ENCODE measurements at places on chromosomes 5 and 9.

- peak; percentile 45 for DNase-seq
Observed at GRCh38 chr5:131747180-131748105, 49.4 kb downstream of the FNIP1 start.

- no peak for DNase-seq
Observed at GRCh38 chr9:135139366-135139959, 52.0 kb downstream of the OLFM1 start.

- no peak for DNase-seq
Observed at GRCh38 chr5:107602896-107603295, 67.8 kb downstream of the EFNA5 start.

DNA sequence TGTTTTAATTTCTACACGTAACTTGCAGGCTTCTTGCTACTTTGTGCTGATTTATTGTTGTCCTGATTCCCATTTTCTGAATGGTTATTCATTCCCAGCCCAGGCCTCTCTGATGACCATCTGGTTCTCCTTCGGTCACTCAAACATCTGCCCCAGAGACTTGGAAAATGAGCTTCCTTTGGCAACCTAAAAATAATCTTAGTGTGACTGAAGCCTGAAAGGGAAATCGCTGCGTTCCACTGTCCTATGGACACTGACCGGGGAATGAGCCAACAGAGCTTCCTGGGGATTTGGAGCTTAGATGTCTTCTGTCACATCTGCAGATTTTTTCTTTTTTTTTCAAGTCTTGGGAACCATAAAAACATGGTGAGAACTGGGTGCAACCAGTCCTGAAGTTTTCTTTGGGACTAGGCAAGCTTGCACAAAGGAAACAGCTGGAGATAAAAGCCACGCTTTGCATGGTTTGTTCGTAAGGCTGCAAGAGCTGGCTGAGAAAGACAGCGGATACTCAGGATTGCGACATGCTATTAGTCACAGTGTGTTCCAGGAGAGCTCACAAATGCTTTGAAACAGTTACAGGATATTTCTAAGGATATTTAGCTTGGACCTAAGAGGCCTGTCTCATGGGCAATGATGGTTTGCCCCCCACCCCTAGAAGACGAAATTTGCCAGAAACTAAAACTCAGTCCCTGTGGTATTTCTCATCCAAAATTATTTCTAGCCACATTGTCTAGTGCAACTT, 146.2 kb downstream of the GOLPH3 start:
- DNase-seq = peak; percentile 98

DNA sequence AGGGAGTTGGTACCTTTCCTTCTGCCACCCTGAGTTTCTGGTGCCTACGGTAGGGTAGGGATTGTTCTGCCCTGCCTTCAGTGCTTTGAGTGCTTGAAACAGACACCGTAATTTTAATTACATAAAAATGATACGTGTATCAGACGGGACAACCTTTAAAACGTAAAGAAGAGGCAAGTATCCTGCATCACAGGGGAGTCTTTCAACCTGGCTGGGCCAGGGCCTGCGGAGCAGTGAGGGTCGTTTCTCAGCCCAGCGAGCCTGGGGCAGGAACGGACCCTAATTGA, 483 bp upstream of the DAB2IP start:
- no peak for DNase-seq

GRCh38 chr9:125146247-125146646, 2.9 kb upstream of the SCAI start:
- no peak for DNase-seq

GRCh38 chr5:56440871-56441740, 208.0 kb upstream of the ANKRD55 start:
- DNase-seq = peak; percentile 54

- DNase-seq = no peak
Observed at GRCh38 chr9:38195737-38196161, 126.7 kb upstream of the SHB start.

GRCh38 chr5:56346741-56347535, 113.8 kb upstream of the ANKRD55 start:
- DNase-seq = peak; percentile 93

DNA sequence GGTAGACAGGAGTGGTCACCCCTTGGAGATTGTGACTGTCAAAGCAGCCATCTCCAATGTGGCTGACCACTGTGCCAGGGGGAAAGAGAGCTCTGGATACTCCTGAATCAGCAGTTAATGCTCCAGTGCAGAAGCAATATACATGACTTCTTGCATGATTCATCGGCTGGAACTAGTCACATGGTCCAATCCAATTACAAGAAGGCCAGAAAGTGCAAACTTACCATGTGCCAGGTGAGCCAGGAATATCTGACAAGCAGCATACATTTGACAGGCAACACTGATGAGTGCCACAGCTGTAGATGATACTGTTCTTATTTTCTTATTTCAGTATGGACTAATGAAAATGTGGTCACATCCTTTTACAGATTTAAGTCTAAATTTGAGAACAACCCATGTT, 440.0 kb upstream of the MPDZ start:
- DNase-seq = peak; percentile 40

GRCh38 chr9:127258606-127259471, 5.7 kb upstream of the GARNL3 start:
- no peak for DNase-seq

DNA sequence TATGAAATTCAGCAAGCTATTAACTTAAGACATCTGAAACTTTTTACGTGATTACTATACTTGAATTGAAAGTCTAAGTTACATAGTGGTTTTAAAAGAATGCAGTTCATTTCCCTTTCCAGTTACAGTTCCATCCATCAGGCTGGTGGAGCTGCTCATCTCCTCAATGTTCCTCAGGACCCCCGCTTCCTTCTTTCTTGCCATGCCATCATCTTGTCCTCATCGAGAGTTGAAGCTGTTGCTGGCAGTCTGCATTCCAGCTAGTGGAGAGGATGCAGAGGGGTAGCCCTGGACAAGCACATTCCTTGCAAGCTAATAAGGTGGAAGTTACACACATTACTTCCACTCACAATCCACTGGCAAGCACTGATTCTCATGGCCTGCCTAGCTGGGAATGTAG, 8.8 kb upstream of the RNF183 start:
- DNase-seq = peak; percentile 56

DNA sequence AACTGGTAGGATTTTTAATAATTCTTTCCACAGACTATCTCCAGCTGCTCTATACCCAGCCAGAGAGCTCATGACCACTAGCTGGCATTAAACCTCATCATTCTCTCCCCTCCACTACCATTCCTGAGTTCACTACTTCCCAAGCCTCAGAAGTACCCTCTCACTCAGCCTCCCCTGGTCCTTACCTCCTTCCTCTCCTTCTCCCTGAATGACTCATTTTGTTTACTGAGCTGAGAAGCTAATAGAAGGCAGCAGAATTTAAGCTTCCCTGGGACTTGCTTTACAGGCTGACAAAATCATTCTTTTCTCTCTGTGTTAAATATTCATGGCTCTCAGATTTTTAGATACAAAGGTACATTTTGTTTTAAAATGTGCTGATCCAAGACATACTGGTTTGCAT, 305.4 kb downstream of the TLR4 start:
- DNase-seq = no peak

DNA sequence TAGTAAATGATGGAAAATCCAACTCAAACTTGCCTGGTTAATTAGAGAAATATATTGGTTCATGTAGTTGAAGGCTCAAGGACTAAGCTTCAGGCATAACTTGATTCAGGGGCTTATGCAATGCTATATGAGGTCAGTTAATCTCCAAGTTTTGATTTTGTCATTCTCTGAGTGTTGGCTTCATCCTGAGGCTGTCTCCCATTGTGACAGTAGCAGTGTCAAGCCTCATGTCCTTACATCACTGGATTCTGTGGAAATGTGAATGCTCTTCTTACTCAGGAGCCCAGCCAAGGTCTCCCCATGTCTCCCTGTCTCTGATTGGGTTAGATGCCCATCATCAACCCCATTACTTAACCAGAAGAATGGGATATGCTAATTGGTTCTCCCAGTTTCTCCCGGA, 44.4 kb upstream of the SNX2 start:
- no peak for DNase-seq

GRCh38 chr9:93083592-93084470, 12.2 kb upstream of the CARD19 start:
- no peak for DNase-seq

- peak; percentile 60 for DNase-seq
Observed at GRCh38 chr5:170312666-170313065, 15.1 kb upstream of the LCP2 start.

- no peak for DNase-seq
Observed at GRCh38 chr5:143434261-143435209, 31.0 kb upstream of the NR3C1 start.

DNA sequence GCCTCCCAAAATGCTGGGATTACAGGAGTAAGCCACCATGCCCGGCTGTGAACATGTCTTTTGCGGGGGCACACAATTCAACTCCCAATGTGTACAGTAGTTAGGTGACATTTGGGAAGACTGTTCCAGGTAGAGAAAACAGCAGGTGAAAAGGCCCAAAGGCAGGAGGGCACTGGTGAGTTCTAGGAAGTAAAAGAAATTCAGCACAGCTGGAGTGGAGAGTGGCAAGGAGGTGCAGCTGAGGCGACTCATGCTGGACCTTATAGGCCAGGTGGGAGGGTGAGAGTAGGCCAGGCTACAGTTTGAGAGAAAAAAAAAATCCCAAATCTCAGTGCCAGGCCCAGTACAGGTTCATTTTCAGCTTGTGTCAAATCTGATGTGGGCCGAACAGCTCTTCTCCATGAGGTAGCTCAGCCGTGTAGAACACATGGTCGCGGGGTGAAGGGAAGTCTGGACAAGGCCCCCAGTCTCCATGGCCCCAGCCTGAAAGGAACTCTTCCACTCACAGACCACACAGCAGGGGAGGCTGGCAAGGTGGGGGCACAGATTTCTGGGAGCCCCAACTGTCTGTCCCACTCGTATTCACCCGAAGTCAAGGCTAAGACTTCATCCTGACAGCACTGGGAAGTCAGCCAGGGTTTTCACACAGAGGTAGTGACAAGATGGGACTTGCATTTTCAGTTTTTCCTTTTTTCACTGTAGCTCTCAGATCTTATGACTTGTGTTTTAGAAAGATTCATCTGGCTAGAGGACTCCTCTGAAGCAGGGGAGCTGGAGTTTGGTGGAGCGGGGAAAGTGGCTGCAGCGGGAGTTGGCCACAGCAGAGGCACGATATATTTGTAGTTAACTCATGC, 4.5 kb upstream of the HNRNPAB start:
- no peak for DNase-seq

DNA sequence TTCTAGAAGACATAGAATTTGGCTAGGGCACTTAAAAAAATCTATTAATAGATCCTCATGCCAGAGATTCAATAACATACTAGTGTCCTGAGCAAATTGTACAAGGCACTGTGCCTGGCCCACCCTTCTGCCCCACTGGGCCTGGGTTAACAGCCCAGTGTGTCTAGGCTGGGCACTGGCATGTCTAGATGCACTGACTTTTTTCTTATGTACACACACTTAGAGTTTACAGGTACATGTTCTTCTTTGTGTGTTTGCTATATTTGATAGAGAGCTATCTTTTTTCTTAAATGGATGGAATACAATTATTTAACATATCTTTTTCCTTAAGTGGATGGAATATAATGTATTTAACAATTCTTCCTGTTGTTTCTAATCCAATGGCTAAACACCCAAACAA, 241.5 kb downstream of the AUH start:
- DNase-seq = no peak

DNA sequence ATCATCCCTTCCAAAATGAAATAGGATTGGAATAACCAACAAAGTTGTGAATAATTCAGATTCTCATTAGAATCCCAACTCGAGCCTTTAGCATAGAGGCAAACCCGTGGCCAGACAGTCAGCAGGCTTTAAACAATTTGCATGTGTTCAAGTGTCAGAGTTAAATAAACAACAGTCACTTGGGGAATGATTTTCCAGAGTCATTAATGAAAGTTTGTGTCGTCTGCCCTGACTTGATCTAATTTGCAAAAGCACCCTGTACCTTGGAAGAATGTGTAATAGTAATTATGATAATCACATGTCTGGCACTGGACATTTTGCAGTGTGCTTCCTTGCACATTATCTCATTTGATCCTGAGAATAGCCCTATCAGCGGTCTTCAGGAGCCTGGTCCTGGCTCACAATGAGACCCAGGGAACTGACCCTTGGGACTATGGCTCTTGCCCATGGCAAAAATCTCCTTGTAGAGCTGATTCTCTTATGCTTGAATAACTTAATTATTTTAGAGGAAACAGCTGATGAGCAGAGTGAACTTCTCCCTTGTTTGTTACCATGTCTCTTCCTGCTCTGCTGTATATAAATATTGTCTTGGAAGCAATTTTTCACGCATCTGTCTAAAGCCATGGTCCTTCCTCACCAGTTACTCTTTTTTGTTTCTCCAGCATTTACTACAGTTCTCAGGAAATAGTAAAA, 272.7 kb downstream of the NR3C1 start:
- no peak for DNase-seq

DNA sequence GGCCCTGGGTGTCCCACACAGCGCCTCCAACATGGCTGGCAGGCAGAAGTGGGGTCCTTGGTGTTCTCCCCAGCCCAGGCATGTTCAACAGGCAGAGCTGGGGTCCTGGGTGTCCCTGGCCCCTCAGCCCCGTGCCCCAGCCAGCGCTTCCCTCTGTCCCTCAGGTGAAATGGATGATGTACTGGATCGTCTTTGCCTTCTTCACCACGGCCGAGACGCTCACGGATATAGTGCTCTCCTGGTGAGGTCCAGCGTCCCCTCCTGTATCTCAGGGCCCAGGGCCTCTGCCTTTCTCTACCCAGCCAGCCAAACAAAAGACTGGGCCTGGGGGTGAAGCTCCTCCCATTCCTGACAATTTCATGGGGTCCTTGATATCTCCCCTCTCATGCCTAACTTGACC, 2.4 kb downstream of the REEP2 start:
- no peak for DNase-seq

GRCh38 chr5:10621832-10622231, 58.0 kb downstream of the ANKRD33B start:
- DNase-seq = no peak

- DNase-seq = no peak
Observed at GRCh38 chr5:820245-820644, 30.5 kb downstream of the ZDHHC11 start.

DNA sequence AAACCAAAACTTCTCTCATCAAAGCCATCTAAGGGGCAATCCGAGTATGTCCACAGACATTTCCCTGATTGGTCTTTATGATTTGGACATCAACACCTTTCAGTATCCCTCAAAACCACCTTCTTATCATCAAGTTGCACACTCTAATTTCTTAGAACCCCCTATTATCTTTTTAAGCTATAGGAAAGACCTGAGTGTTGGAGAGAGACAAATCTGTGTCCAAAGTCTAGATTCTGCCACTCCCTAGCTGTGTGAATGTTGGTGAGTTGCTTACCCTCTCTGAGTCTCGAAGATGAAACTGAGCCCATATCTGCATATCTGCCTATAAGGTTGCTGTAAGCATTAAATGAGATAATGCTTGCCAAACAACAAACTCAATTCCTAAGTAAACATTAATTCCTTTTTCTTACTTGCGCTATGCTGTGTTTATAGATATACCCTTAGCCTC, 159.1 kb downstream of the DOCK8 start:
- DNase-seq = no peak

- DNase-seq = no peak
Observed at GRCh38 chr5:119402081-119402480, 46.3 kb downstream of the TNFAIP8 start.

- DNase-seq = peak; percentile 66
Observed at GRCh38 chr9:21689854-21690253, 112.6 kb upstream of the MTAP start.
